ENCODE measurements at places on chromosomes 1 and 21.

GRCh38 chr21:35521852-35522505 is 472.9 kb upstream of the RUNX1 start:
- H3K27me3 ChIP-seq, result no peaks in the 10 kb centered on the region
- no peak for DNase-seq
- H3K4me1 ChIP-seq, result peaks cover 3% of the 10 kb centered on the region
- no peak overlapping the region for H3K4me3 ChIP-seq

DNA sequence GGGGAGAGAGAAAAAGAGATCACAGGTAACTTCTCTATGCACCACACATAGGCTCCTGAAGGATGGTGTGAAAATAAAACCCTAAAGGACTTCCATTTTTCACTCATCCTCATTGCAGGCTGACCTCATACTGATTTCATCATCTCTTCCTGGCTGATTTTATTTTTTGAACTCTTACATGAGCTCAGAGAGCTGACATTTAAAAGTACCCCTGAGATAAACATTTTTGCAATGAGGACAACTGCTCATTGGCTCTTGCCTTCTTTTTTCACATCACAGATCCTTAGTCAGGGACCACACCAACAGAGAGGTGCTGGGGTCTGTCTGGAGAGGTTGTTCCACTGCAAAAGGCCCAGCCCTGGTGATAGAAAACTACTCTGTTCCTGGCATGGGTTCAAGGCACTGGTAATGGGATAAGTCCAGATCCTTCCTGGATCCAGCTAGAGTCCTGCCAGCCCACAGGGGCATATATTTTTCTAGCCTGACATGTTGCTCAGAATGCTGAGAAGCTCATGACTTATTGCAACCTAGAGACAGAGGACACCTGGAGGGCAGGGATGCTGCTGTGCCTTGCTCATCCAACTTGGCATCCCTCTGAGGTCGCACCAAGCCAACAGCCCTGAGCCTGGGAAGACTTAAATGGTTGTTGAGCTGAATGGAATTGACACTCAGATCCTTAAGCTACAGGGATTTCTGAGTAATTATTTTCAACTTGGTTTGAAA is 360.0 kb downstream of the HHAT start:
- H3K27me3 ChIP-seq, result no peaks in the 10 kb centered on the region
- H3K27ac ChIP-seq, result no peak overlapping the region
- H3K4me3 ChIP-seq, result no peak overlapping the region
- DNase-seq, result no peak
- H3K4me1 ChIP-seq, result no peaks in the 10 kb centered on the region

- no peak for DNase-seq
- H3K27ac ChIP-seq, result no peak overlapping the region
- H3K4me1 ChIP-seq, result no peaks in the 10 kb centered on the region
- H3K36me3 ChIP-seq, result no peaks in the 10 kb centered on the region
These were observed 57.2 kb downstream of the ST3GAL3 start for GRCh38 chr1:43764581-43764980.

DNA sequence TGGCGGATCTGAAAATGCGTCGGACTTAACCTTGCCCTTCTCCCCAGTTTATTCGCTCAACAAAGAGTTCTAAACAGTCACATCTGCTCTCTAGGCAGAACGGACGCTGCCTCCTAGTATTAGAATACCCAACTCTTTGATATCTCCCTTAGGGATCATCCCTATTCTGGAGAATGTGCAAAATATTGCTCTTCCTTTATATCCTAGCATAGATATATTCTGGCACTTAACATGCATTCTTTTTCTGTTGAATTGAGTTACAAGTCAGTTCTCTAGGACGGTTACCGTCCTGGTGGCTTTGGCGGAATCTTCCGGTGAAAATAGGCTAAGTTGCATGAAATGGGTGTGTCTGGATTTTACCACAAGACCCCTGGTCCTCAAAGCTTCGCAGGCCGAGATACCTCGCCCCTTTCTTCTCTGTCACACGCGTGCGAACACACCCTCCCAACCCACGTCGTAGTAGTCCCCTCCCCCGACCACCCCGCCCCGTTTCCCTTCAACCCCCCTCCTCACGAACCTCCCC is 501 bp upstream of the DNAJC6 start:
- H3K36me3 ChIP-seq, result no peaks in the 10 kb centered on the region
- no peak overlapping the region for H3K27ac ChIP-seq
- H3K4me3 ChIP-seq, result no peak overlapping the region
- DNase-seq, result no peak

DNA sequence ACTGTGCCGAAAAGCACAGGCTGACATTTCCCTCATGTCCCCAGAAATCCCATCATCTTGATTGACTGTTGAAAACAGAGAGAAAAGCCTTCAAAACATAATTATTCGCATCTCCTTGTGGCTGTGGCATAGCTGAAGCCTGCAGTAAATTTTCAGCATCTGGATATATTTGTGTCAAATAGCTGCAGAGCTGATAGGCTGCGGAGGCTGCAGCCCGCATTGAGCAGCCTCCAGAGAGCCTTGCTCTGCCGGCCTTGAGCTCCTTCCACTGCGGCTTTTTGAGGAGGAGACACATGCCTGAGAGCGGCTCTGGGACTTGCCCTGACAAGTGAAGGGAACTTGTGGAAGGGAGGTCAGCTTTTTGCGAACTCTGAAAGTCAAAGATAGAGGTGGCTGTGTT is 144.7 kb downstream of the RYR2 start:
- H3K27ac ChIP-seq, result no peak overlapping the region
- no peaks in the 10 kb centered on the region for H3K4me1 ChIP-seq
- H3K36me3 ChIP-seq, result no peaks in the 10 kb centered on the region
- DNase-seq, result no peak
- H3K4me3 ChIP-seq, result no peak overlapping the region
- H3K27me3 ChIP-seq, result no peaks in the 10 kb centered on the region

- DNase-seq, result no peak
- peaks cover 4% of the 10 kb centered on the region for H3K27me3 ChIP-seq
- H3K27ac ChIP-seq, result no peak overlapping the region
- no peak overlapping the region for H3K4me3 ChIP-seq
These were observed 23.6 kb upstream of the ARHGEF10L start for GRCh38 chr1:17515902-17516301.

DNA sequence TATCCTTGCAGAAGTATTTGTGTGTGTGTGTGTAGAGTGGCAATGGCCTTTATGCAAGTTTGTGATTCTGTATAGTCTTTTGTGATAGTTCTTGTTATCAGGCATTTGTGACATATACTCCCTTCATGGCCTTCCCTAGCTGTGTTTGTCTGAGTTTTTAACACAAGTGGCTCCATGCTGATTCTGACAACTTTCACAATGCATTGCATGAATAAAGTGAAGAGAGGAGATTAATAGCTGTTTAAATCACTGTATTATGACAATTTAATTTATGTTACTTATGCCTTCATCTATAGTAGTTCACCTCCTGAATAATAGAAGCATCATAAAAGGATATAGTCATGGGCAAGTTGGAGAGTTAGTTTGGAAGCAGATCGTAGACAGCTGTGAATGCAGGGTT is 17.2 kb upstream of the MCOLN3 start:
- H3K27me3 ChIP-seq, result no peaks in the 10 kb centered on the region
- no peak for DNase-seq
- H3K36me3 ChIP-seq, result no peaks in the 10 kb centered on the region
- H3K27ac ChIP-seq, result no peak overlapping the region

- no peaks in the 10 kb centered on the region for H3K27me3 ChIP-seq
- H3K4me1 ChIP-seq, result no peaks in the 10 kb centered on the region
- DNase-seq, result no peak
- H3K4me3 ChIP-seq, result no peak overlapping the region
- no peaks in the 10 kb centered on the region for H3K36me3 ChIP-seq
These were observed 106.3 kb upstream of the LYPLAL1 start for GRCh38 chr1:219067350-219067712.

- no peaks in the 10 kb centered on the region for H3K36me3 ChIP-seq
- H3K4me1 ChIP-seq, result peaks cover 18% of the 10 kb centered on the region
- no peak for DNase-seq
- no peak overlapping the region for H3K27ac ChIP-seq
These were observed 3.9 kb downstream of the PRXL2B start for GRCh38 chr1:2590233-2591141.

DNA sequence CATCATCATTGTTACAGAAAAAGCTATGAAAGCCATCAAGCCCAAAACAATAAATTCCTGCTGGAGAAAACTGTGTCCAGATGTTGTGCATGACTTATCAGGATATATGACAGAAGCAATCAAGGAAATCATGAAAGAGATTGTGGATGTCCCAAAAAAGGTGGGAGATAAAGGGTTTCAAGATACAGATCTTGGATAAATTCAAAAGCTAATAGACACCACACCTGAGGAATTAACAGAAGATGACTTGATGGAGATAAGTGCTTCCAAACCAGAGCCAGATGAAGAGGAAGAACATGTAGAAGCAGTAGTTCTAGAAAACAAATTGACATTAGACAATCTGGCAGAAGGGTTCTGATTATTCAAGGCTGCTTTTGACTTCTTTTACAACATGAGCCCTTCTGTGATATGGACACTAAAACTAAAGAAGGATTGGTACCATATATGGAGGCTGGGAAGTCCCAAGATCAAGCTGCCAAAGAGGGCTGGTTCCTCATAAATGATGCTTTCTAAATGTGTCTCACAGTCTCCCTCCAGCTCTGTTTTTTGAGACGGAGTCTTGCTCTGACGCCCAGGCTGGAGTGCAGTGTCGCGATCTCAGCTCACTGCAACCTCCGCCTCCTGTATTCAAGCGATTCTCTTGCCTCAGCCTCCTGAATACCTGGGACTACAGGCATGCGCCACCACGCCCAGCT is 32.1 kb upstream of the LRIG2 start:
- no peaks in the 10 kb centered on the region for H3K36me3 ChIP-seq
- H3K4me3 ChIP-seq, result no peak overlapping the region
- no peaks in the 10 kb centered on the region for H3K27me3 ChIP-seq
- peaks cover 5% of the 10 kb centered on the region for H3K4me1 ChIP-seq
- no peak overlapping the region for H3K27ac ChIP-seq
